ENCODE measurements at places on chromosomes 4 and X.

- no peak for DNase-seq
Observed at GRCh38 chr4:15420642-15421041, 7.2 kb upstream of the C1QTNF7 start.

DNA sequence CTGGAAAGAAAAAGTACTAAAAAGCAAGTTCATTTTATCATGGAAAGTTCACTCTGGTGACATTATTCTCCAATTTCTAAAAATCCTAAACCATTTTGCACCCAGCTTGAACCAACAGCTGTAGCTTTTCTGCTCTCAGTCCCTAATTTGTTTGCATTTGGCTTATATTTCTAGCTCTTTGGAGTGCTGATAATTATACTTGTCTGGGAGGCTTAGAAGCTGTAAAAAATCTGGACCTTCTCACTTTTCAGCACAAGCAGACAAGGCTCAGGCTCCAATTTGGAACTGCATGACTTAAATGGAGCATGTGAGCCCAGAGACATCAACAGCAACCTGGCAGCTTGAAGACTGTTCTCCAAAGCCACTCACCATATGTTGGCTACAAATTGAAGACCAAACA is 170.9 kb upstream of the PCDH18 start:
- no peak for DNase-seq

- no peak for DNase-seq
Observed at GRCh38 chrX:38275615-38276014, 51.7 kb downstream of the RPGR start.

DNA sequence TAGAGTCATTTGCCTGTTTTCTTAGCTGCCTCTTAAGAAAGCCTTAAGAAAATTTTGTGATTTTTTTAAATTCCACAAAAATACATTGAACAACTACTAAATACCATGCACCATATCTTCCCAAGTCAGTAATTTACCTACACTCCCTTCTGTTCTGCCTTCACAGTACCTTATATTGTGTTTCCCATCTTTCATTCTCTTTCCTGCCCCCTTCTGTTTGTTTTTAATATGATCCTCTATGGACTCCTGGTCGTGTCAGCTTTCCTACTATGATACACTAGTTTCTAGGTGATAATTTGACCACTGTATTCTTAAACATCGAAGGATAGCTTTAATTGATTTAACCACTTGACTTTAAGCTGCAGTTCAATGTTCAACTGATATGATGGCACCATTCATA is 297.7 kb upstream of the HAND2 start:
- DNase-seq: no peak

DNA sequence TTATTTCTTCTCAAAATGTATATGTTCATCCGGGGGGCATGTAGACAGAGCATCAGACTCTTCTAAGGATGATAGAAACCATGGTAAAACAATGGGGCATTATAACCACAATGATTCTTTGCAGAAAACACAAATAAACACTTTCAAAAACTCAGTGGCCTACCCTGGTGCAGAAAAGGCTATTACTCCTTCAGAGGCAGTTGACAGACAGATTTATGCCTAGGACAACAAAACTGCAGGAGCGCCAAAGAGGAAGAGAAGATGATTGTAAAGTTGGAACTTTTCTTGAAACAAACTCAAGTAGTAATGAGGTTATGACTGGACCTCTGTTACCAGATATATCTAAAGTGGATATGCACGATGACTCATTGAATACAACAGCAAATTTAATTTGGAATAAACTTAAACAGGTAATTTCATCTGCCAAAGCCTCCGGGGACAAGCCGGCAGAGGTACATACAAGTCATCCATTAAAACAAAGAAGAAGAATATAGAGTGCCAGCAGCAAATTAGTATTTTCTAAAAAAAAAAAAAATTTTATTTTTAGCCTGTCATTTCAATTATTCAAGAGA is 1068.4 kb upstream of the INTU start:
- peak; percentile 21 for DNase-seq

- DNase-seq: peak; percentile 22
Observed at GRCh38 chr4:8079031-8079885, 79.4 kb downstream of the ABLIM2 start.

- no peak for DNase-seq
Observed at GRCh38 chrX:30313322-30313721, 4.1 kb upstream of the NR0B1 start.

DNA sequence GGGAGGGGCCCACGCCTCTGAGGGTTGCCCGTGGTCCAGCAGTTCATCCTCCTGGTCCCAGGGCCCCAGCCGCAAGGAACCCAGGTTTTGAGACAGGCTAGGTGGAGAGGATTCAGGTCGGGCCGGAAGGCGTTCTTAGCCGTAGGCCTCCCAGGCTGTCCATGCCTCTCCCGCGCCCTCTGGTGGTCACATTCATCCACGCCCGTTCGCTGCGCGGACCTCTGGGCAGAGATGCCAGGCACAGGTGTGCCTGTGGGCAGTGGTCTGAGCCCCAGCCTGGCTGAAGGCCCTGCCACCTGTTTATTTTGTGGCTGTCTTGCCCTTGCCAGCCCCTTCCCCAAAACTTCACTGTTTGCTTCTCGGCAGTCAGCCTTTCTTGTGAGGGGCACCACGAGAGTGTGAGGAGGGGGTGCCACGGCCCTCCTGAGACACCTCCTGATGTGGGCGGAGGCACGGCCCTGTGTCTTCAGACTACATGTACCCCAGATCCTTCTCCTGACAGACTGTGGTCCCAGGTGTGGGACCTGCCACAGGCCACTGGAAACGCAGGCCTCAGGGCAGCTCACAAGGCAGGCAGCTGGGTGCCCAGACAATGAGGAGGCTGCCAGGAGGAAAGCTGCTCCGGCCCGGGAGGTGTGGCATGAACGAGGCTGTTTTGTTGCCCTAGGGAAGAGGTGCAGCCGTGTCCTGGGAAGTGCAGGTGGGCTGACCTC is 5.0 kb downstream of the UVSSA start:
- peak; percentile 83 for DNase-seq

Data from HEK293T (cell line).